ENCODE measurements at places on chromosomes 3 and 15.

- DNase-seq: no peak
Observed at GRCh38 chr15:31251165-31251564, 75.5 kb upstream of the KLF13 start.

DNA sequence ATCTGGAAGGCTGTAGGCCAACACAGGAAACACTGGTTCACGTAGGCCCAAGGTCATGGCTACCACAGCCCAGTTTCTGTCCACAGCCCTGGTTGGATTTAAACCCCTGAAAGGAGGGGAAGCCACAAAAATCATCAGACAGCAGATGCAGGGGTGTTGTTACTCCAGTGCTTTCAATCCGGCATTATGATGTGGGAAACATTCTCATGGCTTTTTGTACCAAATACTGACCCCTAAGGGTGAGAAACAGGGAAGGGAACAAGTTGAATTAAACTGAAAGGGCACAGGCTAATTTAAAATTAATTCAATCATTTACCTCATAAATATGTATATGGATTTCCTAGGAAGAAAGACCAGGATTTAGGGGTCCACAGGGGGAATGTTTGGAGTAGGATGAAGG, 375.6 kb downstream of the CTNNB1 start:
- no peak for DNase-seq

GRCh38 chr3:112582244-112582874, 20.5 kb downstream of the SLC35A5 start:
- DNase-seq: peak; percentile 20

- DNase-seq: no peak
Observed at GRCh38 chr3:30370681-30371271, 235.6 kb upstream of the TGFBR2 start.

GRCh38 chr15:56794165-56794552, 60.9 kb upstream of the ZNF280D start:
- DNase-seq: no peak

- DNase-seq: no peak
Observed at GRCh38 chr15:32682977-32683630, 34.7 kb upstream of the GREM1 start.

DNA sequence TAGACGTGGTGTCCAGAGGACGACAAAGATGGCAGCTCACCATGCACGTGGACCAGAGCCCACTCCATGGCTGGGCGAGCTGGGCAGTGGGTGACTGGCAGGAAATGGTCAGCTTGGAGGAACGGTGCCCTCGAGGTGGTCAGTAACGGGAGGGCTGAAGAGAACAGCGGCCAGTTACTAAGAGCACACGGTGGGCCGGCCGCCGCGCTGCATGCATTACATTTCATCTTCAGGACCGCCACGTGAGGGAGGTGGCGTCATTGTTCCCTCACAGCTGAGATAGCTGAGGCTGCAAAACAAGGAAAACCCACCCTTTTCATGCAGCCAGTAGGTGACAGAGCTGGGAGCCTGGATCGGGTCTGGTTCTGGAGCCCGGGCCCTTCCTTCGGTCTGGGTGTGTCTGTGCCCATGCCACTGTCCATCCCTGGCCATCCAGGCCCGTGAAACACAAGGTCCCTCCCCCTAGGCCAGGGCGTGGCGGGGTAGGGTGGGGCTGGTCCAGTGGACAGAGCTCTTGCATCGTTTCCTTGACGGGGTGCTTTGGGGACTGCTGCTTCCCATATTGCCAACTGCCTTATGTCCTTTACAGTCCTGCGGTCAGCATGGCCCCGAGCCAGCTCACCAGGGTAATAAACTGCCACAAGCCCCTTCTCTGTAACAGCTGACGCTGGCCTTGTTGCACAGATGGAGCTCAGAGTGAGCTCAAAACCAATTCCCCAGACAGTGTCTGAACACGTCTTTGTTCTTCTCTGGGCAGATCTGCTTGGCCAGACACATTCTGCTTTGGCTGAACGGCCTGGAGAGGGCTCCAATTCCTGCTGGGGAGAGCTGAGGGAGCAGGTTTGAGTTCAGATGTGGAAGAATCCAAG, 51.8 kb downstream of the RGMA start:
- DNase-seq: no peak

GRCh38 chr3:15032650-15033049, 32.5 kb downstream of the MRPS25 start:
- DNase-seq: no peak

DNA sequence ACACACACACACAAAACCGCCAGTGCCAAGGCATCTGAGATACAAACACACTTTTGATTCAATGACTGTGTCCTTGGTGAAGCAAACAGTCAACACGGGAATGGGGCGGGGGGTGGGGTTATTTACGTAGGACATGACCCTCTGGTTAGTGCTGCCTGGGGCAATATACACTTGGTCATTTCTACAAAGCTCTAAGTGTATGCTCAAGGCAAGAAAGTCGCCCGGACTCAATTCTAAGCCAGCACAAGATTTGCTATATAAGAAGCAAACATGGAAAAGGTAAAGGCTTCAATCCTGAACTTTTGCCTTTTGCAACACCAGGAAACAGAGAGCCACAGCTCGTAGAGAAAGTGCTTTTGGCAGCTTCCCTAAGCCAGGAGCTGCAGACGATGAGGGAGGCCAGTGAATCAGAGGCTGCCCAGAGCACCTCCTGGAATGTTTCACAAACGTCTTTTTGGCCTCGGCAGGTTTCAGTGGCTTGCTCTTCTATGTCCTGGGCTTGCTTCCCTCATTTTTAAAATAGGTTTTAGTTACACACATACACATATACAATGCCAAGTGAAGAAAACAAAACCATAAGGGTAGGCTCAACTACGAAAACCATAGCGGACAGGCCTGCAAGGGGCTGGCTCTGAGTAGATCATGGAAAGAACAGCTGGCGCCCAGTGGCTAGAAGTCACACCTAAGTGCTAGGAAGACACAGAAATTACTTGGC, 73.6 kb downstream of the TM4SF4 start:
- DNase-seq: no peak

DNA sequence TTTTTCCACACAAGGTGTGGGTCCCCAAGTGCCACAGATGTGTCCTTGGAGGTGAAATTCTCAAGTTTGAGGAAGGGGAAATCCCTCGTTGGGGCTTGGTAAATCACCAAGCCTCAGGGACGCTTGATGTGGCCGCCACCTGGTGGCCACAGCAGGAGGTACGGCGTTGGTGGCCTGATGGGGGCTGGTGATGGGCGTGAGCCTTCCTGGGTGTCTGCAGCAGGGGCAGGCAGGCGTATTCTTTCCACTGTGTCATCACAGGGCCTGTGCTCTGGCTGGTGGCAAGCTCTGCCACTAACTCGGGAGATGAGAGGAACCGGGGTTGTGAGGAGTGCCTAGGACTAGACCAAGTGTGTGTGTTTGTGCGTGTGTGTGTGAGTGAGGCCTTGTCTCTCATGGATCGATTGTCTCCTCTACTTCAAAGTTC, 4.2 kb downstream of the ACOX2 start:
- peak; percentile 80 for DNase-seq

DNA sequence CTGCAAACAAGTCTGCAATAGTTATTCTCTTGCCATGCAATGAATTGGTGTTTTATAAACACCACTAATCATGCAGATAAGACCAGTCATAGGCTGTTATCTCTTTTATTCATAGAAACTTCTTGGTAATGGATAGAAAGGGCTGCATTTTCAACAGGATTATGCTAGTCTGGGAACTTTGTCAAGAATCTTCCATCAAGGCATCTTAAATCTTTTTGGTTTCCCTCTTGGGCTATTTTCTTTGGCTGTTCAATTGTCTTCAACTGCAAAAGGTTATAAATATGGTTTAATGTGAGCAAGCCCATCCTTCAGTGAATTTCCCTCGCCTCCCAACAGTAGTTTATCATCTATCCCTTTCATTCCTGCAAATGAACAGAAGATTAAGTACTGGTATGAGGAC, 59.0 kb upstream of the MINAR1 start:
- no peak for DNase-seq

DNA sequence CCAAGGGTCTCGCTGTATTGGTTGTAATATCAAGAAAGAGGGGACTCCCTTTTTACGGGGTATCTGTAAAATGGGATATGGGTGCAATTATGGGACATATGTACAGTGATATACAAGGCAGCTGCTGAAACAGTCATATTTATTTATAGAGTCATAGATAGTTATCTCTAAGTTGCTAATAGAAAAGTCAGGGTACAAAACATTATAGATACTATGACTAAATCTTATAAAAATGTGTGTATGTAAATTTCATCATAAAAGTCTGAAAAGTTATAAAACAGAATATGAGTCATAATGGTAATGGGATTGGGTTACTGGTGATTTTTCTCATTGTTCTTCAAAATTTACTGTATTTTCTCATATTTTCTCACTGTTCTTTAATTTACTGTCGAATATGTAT, 344.9 kb upstream of the SLCO3A1 start:
- DNase-seq: no peak

DNA sequence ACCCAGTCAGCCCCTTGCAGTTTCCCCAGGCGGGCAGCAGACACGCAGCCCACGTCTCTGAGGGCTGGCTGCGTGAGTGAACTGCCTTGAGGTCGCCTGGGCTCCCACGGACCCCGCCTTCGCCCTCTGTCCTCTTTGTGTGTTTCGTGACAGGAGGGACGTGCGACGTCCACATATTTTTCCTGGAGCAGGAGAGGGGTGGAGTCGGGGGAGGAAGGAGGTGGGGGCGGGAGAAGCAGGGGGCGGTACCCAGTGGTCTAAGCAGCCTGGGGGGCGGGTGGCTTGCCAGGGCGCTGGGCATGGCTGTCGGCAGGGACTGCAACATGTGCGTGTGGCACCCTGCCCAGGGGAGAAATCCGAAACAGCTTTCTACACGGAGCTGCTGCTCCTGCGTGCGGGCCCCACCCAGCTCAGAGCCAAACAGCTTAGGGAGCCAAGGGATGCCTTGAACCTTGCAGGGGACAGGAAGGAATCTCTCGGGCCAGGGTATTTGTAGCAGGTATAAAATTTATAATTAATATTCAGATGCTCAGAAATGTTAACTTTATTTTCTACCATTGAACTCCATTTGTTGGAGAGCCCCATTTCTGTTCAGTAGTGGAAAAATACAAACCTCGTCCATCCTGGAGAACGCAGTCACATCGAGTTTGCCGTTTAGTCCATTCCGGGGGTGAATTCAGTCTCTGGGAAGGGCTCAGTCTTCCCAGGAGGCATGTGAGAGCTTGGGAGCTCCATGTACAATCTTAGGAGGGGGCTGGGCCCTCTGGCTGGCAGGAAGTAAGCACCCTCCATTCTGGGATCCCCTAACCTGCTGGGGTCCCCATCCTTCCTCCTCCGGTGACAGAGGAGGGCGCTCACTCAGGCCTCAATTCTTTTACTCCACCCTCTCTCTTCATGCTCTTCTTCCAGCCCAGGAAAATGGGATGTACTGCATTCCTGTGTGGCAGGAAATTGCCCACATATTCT, 79.1 kb upstream of the MEF2A start:
- peak; percentile 18 for DNase-seq

DNA sequence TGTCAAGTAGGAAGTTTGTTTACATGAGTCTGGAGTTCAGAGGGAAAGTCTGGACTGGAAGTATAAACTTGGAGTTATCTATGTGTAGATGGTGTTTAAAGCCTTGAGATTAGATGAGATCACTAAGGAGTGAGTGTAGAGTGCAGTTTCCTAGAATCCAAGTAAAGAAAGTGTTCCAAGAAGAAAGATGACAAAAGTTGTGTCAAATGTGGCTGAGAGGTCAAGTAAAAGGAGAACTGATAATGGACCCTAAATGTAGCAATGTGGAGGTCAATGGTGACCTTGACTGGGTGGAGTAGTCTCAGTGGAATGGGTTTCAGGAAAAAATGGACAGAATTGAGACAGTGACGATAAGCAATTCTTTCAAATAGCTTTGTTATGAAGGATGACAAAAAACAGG, 39.9 kb upstream of the ULK4 start:
- no peak for DNase-seq

DNA sequence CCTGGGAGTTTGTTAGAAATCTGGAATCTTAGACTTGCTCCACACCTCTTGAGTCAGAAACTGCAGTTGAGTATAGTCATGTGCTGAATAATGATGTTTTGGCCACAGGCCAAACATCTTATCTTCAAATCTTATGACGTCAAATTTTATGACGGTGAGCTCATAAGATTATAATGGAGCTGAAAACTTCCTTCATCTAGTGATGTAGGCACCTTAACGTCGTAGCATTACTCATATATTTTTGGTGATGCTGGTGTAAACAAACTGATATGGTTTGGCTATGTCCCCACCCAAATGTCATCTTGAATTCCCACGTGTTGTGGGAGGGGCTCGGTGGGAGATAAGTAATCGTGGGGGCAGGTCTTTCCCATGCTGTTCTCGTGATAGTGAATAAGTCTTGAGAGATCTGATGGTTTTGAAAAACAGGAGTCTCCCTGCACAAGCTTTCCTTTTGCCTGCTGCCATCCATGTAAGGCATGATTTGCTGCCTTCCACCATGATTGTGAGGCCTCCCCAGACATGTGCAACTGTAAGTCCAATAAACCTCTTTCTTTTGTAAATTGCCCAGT, 268.0 kb upstream of the PROK2 start:
- no peak for DNase-seq

- no peak for DNase-seq
Observed at GRCh38 chr3:12828751-12829150, 12.6 kb downstream of the RPL32 start.

DNA sequence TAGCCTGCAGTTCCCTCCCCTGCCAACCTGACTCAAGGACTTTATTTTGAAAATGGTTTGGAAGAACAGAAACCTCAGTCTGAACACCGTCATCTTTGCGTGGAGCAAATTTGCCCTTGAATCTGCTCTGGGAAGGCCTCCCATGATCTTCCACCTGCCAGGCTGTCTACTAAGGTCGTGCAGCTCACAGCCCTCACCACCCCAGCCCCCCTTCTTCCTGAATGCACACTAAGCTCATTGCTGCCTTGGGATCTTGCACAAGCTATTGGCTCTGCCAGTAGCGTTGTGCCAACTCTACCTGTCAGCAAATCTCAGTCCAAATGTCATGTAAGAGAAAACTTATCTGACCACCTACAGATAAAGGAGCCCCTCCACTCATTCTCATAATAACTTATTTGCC, 141.5 kb downstream of the USP13 start:
- DNase-seq: no peak

DNA sequence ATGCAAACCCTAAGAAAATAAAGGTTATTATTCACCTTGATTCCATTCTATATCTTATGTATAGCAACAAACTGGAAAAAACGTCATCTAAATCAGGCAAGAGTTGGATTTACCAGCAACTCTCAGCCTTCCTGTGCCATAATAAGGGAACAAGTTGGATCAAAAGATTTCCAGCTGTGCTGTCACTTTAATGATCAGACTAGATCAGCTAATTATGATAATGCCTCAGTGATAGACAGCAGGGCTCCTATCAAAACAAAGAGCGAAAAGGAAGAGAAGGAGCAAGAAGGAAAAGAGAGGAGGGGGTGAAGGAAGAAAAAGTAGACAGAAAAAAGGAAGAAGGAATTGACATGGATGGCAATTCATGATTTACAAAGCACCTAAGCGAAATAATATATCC, 36.7 kb upstream of the BCL6 start:
- DNase-seq: no peak

DNA sequence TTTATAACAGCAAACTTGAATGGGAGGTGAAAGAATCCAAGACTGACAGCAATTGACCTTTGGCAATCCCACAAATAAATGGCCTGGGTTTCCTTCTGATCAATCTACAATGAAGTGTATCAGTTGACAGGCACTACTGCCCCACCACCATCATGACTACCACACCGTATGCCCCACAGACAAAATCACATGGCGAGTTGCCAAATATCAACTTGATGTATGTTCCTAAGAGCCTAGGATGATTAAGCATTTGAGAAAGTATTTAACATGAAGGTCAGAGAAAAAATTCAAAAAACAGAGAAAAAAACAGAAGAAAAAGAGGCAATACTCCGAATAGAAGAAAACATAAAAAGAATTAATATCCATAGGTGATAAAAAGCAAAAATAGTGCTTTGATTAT, 215.9 kb upstream of the STAC start:
- DNase-seq: no peak

GRCh38 chr15:47822048-47822447, 104.7 kb downstream of the SEMA6D start:
- no peak for DNase-seq
